ENCODE measurements at places on chromosomes 5 and 9.

- DNase-seq: no peak
These were observed 148.7 kb downstream of the FOCAD start for GRCh38 chr9:20832775-20833174.

- DNase-seq: peak; percentile 27
These were observed 315.5 kb upstream of the C9orf72 start for GRCh38 chr9:27888661-27889295.

DNA sequence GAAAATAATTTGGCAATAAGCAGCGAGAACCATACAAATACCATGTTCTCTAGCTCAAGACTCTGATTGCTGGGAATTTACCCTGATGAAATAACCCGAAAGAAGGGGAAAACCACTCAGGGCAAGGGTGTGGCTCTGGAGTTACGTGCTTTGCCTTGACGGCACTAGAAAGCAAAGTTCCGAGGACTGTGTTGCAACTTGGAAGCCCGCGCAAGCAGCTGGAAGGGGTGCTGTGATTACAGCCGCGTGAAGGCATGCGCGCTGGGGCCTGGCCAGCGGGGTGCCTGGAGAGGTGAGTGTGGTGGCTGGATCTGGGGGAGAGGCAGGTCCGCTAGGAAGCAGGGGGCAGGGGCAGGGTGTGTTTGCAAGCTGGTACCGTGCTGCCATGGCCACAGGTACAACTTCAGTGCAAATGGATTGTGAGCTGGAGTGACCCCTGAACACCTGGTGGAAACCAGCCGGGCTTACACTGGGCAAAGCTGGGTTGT lies 52.6 kb upstream of the CNOT6 start:
- no peak for DNase-seq

- no peak for DNase-seq
These were observed 41.9 kb downstream of the VAV2 start for GRCh38 chr9:133950192-133950591.

- no peak for DNase-seq
These were observed 291.2 kb upstream of the DMRT1 start for GRCh38 chr9:550333-550732.

- DNase-seq: no peak
These were observed 315.7 kb downstream of the MCTP1 start for GRCh38 chr5:94969174-94969573.

DNA sequence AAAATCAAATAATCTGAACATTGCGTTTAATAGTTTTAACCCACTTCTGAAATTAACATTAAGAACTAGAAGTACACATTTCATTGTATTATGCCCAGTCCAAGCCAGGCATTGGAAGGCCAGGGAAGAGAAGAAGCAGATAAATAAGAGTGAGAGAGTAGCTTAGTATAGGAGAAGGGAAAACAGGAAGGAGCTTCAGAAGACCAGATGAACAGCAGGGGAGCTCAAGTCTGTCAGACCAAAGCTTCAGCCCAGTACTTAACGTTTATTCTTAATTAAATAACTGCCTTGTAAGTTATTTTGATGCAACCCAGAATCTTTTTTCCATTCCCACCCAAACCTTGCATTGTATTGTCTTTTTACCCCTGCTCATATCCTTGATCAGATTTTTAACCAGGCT lies 11.5 kb upstream of the FAM120AOS start:
- no peak for DNase-seq

DNA sequence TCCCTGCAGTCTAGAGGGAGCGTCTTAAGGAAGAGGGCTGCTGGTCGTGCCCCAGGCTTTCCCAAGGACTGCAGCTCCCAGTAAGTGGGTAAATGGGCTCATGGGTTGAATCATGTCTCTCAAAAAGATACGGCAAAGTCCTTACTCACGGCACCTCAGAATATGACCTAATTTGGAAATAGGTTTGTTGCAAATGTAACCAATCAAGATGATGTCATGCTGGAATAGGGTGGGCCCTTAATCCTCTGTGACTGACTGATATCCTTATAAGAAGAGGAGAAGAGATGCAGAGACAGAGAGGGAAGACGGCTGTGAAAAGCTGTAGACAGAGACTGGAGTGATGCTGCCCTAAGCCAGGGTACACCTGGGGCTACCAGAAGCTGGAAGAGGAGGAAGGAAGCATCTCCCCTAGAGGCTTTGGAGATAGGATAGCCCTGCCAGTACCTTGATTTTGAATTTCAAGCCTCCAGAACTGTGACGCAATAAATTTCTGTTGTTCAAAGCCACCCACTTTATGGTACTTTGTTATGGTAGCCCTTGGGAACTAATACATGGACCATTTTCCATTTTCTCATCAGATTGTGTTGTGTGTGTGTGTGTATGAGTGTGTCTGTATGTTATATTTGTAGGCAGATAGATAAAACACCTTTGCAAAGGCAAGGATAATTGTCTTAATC lies 15.0 kb downstream of the GALNT10 start:
- no peak for DNase-seq

- DNase-seq: no peak
These were observed 68.1 kb upstream of the TMEM252 start for GRCh38 chr9:68608763-68609162.

- no peak for DNase-seq
These were observed 1935.0 kb downstream of the EFNA5 start for GRCh38 chr5:105735704-105736103.

GRCh38 chr9:78620764-78621163 lies 323.8 kb downstream of the PSAT1 start:
- DNase-seq: no peak

DNA sequence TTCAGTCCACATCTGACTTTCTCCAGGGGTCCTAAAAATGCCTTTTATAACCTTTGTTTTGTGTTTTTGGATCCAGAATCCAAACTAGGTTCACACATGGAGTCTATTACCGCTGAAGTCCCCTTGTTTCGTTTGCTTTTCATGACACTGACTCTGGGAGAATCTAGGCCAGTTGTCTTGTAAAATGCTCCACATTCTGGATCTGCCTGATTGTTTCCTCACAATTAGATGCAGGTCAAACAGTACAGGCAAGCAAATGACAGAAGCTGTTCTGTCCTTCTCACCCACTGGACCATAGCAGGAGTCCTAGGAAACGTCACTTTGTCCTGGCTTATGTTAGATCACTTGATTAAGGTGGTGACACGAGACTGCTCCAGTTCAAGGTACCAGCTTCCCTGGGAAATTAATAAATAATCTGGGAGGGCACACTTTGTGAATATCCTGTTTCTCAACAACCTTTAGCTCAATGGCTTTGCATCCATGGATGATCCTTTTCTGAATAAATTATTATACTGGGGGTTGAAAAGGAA lies 34.1 kb downstream of the FABP6 start:
- no peak for DNase-seq

- no peak for DNase-seq
These were observed 35.0 kb downstream of the TEX10 start for GRCh38 chr9:100317706-100318105.

GRCh38 chr9:104769655-104770054 lies 5.7 kb downstream of the NIPSNAP3B start:
- DNase-seq: no peak

DNA sequence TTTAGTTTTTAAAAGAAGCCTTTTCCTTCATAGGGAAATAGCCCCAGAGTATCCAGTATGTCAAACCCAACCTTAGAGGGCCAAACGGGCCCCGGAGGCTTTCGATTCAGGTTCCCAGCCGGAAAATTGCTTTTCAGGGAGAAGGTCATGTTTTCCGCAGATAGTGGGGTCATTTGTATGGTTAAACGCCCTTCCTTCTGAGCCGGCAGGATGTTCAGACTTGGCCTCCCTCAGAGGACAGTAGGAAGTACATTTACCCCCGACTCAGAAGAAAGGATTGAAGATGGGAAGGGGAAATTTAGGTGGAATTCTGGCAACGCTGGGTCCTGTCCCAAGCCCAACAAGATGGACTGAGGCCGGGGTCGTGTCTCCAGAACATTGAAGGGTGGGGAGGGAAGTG lies 195.2 kb downstream of the AOPEP start:
- DNase-seq: no peak

GRCh38 chr5:27568811-27569210 lies 530.4 kb upstream of the CDH9 start:
- no peak for DNase-seq

DNA sequence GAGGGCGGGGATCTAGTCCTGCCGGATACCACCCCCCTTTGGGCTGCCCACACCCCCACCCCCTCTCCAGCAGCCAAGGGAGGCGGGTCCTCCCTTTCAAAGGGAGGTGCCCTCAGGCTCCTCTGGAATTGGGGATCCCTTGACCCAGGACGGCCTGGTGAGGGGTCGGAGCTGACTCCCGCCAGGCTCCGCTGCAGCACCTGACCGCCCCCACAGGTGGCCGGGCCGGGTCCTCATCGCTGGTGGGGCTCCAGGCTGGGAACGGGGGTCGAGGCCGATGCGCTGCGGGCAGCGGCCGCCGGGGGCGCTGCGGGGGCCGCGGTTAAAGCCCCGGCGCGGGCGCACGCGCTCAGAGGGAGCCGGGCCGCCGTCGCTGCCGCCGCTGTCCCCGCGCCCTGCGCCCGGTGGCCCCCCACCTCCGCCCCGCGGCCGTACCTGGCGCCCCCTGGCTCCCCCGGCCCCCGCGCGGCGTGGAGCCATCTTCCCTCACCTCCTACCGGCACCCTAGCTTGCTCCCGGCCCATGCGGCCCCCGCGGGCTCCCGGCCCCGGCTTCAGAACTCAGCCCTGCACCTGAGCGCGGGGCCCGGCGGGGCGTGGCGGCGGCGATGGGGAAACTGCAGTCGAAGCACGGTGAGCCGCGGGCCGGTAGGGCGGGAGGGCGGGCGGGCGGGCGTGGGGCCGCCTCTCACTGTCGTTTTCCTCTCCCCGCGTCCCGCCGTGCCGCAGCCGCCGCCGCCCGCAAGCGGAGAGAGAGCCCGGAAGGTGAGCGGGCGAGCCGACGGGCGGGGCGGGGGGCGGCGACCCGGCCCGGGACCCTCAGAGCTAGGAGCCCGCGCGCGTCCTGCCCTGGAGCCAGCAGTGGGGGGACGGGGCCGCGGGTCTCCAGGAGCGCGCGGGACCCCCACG lies at the start of gene NKD2:
TSS of gene NKD2 (plus strand) at position 352 of the 908 bp plus-strand sequence. CDS start at position 608, 256 bp downstream.
- DNase-seq: peak; percentile 84

DNA sequence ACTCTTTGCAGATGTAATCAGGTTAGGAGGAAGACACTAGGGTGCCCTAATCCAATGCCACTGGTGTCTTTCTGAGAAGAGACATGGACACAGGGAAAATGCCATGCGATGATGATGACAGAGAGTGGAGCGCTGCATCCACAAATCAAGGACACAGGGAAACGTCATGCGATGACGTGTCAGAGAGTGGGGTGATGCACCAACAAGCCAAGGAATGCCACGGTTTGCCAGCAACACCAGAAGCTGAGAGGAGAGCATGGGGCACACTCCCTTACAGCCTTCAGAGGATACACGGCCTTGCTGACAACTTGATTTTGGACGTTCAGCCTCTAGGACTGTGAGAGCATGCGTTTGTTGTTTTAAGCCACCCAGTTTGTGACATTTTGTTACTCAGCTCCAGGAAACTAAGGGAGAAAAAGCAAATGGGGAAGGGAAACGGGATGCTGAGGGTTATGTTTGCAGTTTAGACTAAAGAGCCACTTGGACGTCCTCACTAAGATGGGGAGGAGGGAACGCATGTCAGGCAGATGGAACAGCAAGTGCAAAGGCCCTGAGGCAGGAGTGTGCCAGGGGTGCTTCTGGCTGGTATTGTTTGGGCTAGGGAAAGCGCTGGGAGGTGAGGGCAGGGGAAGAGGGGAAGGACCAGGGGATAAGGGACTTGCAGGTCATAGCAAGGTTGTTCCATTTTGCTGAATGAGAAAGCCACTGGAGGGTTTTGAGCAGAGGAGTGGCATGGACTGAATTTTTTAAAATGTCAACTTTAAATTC lies 2.5 kb upstream of the TENT4A start:
- DNase-seq: no peak

All from germinal center (tissue), 1 donor.